ENCODE measurements at places on chromosomes 11 and 22.

DNA sequence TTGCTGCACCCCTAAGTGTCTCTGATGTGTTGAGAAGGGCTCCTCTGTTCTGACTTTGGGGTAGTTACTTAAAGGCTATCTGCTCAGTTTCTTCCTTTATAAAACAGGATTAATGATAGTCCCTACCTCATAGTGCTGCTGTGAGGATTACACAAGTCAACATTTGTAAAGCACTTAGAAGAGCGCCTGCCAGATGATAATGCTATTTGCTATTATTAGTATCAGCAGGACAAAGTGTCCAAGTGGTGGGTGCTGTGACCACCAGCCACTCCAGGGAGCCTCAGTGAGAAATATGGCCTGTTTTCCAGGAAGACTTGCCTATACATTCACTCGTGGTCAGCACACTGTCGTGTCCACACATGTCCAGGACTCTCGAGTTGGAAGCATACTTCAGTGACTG is 16.2 kb downstream of the POU2F3 start:
- no peaks in the 10 kb centered on the region for H3K4me1 ChIP-seq
- H3K4me3 ChIP-seq = no peak overlapping the region
- no peaks in the 10 kb centered on the region for H3K36me3 ChIP-seq
- no peak overlapping the region for H3K27ac ChIP-seq

- H3K27me3 ChIP-seq = no peaks in the 10 kb centered on the region
- H3K4me1 ChIP-seq = no peaks in the 10 kb centered on the region
- H3K27ac ChIP-seq = no peak overlapping the region
- H3K36me3 ChIP-seq = no peaks in the 10 kb centered on the region
- DNase-seq = no peak
These were observed 40.5 kb downstream of the GGTLC2 start for GRCh38 chr22:22684580-22685561.

DNA sequence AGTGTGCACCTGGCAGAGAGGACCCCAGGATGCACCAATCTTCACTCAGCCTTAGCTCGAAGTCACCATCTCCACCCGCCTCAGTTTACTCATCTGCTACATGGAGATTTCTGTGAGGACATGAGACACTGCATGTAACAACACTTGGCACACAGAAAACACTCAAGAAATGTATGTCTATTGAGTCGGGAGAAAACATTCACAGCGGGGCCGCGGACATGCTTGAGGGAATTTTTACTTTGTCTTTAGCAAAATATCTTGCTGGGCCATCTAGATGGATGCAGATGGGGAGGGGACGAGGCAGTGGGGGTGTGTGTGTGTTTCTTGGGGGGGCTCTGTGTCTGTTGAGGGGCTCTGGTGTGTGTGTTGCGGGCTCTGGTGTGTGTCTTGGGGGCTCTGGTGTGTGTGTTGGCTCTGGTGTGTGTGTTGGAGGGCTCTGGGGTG is 28.4 kb upstream of the RFPL3 start:
- H3K27me3 ChIP-seq = no peaks in the 10 kb centered on the region
- H3K36me3 ChIP-seq = no peaks in the 10 kb centered on the region
- DNase-seq = no peak

- no peak overlapping the region for H3K4me3 ChIP-seq
- no peaks in the 10 kb centered on the region for H3K4me1 ChIP-seq
- H3K27me3 ChIP-seq = no peaks in the 10 kb centered on the region
- no peak for DNase-seq
- no peaks in the 10 kb centered on the region for H3K36me3 ChIP-seq
- H3K27ac ChIP-seq = no peak overlapping the region
These were observed 25.1 kb downstream of the LRFN4 start for GRCh38 chr11:66881927-66882452.

DNA sequence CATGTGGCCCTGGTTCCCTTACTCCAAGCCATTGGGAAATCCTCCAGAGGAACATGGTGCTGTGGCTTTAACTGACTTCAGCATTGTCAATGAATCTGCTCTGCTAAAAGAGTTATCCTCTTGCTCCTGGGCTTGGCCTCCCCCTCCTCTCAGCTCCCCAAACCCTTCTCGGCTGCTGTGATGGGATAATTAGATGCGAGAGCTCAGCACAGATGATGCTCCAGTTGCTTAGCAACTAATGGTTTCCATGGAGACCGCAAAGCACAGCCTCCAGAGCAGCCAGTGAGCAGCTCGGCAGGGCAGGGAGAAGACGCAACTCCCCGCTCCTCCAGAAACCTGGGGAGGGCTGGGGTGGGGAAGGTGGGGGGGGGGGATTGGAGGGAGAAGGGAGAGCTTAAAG is 2.8 kb upstream of the UPK2 start:
- H3K27me3 ChIP-seq = no peaks in the 10 kb centered on the region
- DNase-seq = no peak
- H3K36me3 ChIP-seq = no peaks in the 10 kb centered on the region
- H3K4me1 ChIP-seq = no peaks in the 10 kb centered on the region
- H3K27ac ChIP-seq = no peak overlapping the region

- H3K27ac ChIP-seq = no peak overlapping the region
- no peaks in the 10 kb centered on the region for H3K36me3 ChIP-seq
- H3K4me3 ChIP-seq = no peak overlapping the region
- no peak for DNase-seq
These were observed 875.6 kb downstream of the METTL15 start for GRCh38 chr11:28983780-28984179.

DNA sequence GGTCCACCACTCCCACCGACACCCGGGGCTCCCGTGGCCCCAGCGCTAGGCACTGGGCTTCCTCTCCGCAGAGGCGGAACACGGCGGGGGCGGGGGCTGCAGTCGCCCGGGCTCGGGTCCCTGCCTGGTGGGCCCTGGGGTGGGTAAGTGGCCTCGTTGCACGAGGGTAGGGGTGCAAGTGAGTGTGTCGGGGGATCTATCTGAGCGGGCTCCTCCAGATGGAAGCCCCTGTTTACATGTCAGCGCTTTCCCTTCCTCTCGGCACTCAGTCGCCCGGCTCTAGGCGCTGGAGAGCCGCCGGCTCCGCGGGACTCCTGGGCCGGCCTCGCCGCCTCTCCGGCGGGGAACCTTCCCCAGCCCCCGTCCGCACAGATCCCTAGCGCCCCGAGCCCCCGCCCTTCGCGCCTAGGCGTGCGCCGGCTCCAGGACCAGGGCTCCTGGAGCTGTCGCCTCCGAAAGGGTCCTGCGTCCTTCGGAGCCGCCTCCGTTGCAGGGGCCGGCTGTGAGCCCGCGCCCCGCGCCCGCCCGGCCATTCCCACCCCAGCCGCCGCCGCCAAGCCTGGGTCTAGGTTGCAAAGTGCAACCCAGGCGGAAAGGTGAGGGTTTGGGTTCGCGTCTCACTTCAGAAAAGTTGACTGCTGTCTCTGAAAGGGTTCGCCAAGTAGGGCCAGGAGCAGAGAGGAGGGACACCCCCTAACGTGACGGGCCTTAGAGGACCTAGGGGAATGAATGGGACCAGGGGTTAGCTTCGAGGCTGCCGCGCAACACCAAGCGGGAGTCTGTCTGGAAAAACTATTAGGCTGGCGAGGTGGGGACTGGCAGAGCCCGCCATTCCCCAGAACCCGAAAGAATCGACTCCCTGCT is 978 bp downstream of the FLI1 start:
- H3K4me1 ChIP-seq = peaks cover 7% of the 10 kb centered on the region
- H3K27me3 ChIP-seq = peaks cover 52% of the 10 kb centered on the region
- DNase-seq = no peak

GRCh38 chr11:22556381-22556780 is 69.2 kb downstream of the FANCF start:
- no peaks in the 10 kb centered on the region for H3K36me3 ChIP-seq
- H3K27ac ChIP-seq = no peak overlapping the region
- no peaks in the 10 kb centered on the region for H3K27me3 ChIP-seq
- H3K4me3 ChIP-seq = no peak overlapping the region

DNA sequence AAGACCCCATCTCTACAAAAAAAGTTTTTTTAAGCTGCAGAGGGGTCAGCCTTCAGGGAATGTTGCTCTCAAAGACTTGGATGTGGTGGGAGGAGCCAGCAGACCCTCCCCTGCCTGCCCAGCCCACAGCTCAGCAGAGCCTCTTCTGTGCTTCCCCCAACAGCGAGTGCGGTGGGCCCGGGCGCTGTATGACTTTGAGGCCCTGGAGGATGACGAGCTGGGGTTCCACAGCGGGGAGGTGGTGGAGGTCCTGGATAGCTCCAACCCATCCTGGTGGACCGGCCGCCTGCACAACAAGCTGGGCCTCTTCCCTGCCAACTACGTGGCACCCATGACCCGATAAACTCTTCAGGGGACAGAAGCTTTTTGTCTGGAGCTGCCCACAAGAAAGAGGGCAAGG is 10.5 kb downstream of the TMA7B start:
- H3K36me3 ChIP-seq = no peaks in the 10 kb centered on the region
- no peak overlapping the region for H3K4me3 ChIP-seq
- no peaks in the 10 kb centered on the region for H3K27me3 ChIP-seq
- peaks cover 9% of the 10 kb centered on the region for H3K4me1 ChIP-seq

GRCh38 chr11:67584205-67584880 is 731 bp downstream of the GSTP1 start:
- peaks cover 6% of the 10 kb centered on the region for H3K27me3 ChIP-seq
- peak overlapping the region; percentile 86 for H3K4me3 ChIP-seq
- H3K4me1 ChIP-seq = peaks cover 62% of the 10 kb centered on the region
- peak overlapping the region; percentile 93 for H3K27ac ChIP-seq
- no peaks in the 10 kb centered on the region for H3K36me3 ChIP-seq

- H3K4me1 ChIP-seq = no peaks in the 10 kb centered on the region
- no peaks in the 10 kb centered on the region for H3K36me3 ChIP-seq
- no peak overlapping the region for H3K27ac ChIP-seq
- no peaks in the 10 kb centered on the region for H3K27me3 ChIP-seq
- peak; percentile 56 for DNase-seq
- H3K4me3 ChIP-seq = no peak overlapping the region
These were observed 7.6 kb downstream of the DLG2 start for GRCh38 chr11:85619499-85619898.

DNA sequence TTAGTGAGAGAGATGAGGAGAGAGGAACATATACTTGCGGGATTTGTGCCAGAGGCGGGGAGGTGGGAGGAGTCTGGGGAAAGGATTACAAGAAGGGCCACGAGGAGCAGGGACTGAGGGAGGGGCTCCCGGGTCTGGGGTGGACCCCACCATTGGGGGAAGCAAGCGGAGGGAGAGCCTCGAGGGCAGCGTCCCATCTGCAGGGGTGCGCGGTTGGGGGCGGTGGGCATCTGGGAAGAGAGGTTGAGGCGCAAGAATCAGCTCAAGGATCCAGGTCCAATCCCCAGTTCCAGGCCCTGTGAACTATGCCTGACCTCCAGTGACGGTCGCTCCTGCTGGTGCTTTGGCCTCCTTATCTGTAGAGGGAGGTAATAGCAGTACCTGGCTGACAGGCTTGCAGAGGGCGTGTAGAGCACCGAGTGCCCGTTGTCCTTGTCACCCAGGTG is 38.0 kb downstream of the ADAMTS15 start:
- H3K27ac ChIP-seq = no peak overlapping the region
- no peak for DNase-seq
- H3K27me3 ChIP-seq = no peaks in the 10 kb centered on the region
- no peak overlapping the region for H3K4me3 ChIP-seq
- peaks cover 4% of the 10 kb centered on the region for H3K4me1 ChIP-seq

DNA sequence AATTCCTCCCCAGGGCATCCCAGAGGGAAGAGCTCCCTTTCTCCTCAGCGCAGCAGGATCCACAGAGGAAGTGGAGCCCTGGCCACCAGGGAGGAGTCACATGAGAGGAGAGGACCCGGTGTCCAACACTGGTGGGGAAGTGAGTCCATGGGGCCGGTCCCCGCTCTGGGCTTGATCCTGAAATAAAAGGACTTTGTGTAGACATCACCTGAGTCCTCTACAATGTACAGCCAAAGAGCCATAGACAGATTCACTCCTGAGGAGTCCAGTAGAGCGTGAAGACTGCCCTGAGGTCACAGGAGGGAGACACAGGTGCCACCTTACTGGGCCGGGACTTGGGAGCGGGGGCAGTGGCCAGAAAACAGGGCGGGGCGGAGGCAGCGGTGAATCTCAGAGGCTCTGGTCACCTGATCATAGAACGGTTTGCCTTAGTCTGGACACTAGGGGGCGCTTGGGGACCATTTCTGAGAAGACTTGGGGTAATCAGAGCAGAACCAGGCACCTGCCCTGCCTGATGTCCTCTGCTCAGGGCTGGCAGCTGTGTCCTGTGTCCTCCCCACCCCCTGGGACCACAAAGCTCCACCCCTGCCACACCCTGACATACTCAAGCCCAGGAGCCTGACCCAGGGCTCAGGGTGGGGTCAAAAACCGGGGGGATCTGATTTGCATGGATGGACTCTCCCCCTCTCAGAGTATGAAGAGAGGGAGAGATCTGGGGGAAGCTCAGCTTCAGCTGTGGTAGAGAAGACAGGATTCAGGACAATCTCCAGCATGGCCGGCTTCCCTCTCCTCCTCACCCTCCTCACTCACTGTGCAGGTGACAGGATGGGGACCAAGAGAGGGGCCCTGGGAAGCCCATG is 112.7 kb downstream of the VPREB1 start:
- no peaks in the 10 kb centered on the region for H3K4me1 ChIP-seq
- H3K27ac ChIP-seq = no peak overlapping the region
- H3K27me3 ChIP-seq = peaks cover 39% of the 10 kb centered on the region
- H3K36me3 ChIP-seq = no peaks in the 10 kb centered on the region
- DNase-seq = peak; percentile 73

DNA sequence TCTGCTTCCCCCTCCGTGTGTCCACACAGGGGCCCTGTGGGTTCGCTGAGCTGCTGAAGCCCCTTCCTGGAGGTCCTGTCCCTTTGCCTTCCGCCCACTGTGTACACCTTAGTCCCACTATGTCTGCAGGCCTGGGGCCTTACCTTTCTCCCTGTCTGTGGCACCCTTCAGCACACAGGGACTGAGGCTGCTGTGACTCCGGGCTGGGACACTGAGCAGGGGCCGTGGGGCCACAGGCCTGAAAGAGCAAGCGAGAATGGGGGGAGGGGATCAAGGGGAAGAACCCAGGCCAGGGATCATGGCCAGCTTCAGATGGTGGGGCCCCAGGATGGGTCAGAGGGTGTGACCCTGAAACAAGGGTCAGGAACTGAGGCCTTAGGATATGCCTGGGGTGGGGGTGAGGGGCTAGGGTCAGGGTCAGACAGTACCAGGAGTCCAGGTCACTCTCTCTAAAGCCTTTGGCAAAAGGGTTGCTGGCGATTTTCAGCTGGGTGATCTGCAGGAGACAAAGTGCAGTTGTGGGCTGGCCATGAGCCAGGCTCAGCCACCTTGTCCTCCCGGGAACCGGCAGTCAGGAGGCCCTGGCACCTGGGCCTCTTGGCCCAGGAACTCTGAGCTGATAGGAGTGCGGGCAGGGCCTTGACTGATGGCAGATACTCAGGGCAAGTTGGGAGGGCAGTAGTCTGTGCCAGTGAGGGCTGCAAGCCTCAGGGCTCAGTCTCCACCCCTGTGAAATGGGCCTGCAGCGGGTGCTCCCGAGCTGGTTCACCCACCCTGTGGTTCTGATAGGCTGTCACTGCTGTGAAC is 2.6 kb upstream of the NUDT8 start:
- no peaks in the 10 kb centered on the region for H3K4me1 ChIP-seq
- H3K27ac ChIP-seq = no peak overlapping the region
- H3K36me3 ChIP-seq = no peaks in the 10 kb centered on the region
- H3K4me3 ChIP-seq = no peak overlapping the region
- H3K27me3 ChIP-seq = peaks cover 9% of the 10 kb centered on the region

GRCh38 chr22:44697423-44698141 is 4.4 kb upstream of the PRR5 start:
- peaks cover 16% of the 10 kb centered on the region for H3K4me1 ChIP-seq
- H3K27ac ChIP-seq = no peak overlapping the region

GRCh38 chr11:70536051-70536877 is 137.9 kb downstream of the CTTN start:
- no peaks in the 10 kb centered on the region for H3K27me3 ChIP-seq
- no peak overlapping the region for H3K27ac ChIP-seq
- no peaks in the 10 kb centered on the region for H3K4me1 ChIP-seq
- no peak for DNase-seq
- H3K4me3 ChIP-seq = no peak overlapping the region

- H3K4me1 ChIP-seq = peaks cover 14% of the 10 kb centered on the region
- DNase-seq = no peak
- H3K4me3 ChIP-seq = no peak overlapping the region
- no peaks in the 10 kb centered on the region for H3K36me3 ChIP-seq
These were observed 10.8 kb downstream of the EHF start for GRCh38 chr11:34631737-34632104.

Measured in left lung (tissue), 14 donors.